ENCODE measurements at places on chromosomes 7 and 10.

GRCh38 chr10:123669886-123670285 lies 3.7 kb downstream of the GPR26 start:
- DNase-seq, result no peak

DNA sequence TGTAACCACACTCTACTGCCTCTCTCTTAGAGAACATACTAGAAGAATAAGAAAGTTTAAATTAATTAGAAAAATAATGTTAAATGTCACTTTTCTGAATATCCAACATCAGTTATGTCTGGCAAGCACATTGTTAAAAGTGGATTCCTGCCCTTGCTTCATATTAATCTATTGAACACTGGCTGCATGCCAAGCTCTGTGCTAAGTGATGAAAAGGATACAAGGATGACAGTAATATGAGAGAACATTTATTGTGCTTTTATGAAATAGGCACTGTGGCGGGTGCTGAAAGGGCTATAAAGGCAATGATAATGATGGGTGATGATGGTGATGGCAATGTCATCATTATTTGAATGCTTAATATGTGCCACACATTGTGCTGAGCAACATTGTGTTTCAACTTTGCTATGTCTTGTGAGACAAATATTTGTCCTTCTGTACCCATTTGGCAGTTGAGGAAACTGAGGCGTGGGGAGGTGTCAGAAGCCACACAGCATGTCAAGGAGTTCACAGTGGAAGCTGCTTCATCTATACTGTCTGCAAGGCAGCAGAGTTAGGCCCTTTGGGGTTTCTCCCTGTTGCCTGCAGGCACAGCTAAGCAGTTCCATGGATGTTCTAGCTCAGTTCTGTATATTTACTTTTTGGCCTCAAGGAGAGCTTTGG lies 64.2 kb upstream of the RAPGEF5 start:
- no peak for DNase-seq

- no peak for DNase-seq
Measured at GRCh38 chr10:28331066-28331465, 28.2 kb upstream of the MPP7 start.

DNA sequence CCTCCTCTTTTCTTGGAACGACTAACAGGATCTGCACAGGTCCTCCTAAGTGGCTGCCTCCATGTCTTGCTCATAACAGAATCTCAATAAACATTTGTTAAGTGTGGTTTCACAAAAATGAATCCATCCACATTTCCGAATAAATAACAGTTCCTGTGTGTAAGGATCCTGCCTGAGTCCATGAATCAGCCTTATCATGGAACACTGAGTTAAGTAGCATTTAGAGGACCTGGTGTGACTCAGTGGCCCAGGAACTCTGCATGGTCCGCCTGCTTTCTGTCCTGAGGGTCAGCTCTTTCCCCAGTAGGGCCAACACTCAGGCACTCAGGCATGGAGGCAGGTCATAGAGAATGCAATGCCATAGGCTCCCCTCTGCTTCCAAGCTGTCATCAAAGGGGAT lies 15.8 kb upstream of the C10orf90 start:
- no peak for DNase-seq

DNA sequence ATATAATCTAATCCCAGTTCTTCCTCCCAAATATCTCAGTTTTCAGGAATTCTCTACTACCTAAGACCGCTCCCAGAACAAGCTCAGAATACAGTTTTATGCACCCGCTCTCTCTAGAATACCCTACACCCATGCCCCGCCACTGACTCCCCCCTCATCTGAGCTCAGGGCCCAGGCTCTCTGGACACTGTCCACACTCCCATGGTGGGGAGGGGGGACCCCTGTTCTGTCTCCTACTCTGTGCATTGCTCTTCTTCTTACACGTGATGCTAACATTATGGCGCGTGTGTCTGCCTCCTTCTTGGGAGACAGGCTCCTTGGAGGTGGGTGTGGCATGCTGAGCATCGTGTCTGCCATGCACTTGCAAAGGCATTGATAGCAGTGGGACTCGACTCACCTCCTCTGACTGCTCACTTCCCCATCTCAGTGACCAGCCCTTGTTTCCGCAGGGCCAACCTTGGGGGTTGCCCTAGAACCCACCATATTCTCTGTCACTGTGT lies 127.9 kb downstream of the TCERG1L start:
- no peak for DNase-seq

DNA sequence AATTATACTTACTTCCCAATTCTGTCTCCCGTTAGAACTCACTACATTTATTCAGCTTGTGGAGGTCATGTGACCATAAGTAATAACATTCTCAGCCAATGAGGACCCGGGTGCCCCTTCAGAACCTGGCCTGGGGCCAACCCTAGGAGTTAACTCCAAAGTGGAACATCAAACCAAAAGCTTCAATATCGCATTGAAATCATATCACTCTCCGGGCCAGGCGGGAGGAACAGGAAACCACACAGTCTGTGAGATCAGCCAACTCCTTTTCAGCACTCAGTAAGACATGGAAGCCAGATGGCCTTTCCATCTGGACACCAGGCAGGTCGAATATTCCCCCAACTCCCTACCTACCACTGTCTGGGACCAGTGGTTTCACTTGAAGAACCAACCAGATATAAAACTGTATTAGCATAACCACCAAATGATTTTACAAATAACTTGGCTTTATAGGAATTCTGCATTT lies 5.5 kb downstream of the CREB3L2 start:
- no peak for DNase-seq

DNA sequence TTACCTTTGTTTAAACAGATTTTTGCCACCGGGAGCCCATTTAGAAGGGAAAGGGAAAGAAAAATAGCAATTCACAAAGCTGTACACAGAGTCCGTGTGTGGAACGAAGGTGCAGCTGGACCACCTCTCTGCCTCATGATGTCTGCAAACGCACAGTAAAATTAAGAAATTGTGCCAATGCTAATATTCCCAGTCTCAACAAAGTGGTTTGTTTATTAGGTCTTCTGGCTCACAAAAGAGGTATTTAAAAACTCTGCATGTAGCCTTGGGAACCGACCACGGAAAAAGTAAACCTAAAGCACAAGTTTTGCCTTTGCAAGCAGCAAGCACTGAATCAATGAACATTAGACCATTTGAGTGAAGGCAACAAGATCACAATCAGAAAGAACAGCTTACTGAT lies 57.7 kb downstream of the CREB3L2 start:
- no peak for DNase-seq

- DNase-seq, result no peak
Measured at GRCh38 chr10:78664929-78665553, 403.7 kb upstream of the ZMIZ1 start.

DNA sequence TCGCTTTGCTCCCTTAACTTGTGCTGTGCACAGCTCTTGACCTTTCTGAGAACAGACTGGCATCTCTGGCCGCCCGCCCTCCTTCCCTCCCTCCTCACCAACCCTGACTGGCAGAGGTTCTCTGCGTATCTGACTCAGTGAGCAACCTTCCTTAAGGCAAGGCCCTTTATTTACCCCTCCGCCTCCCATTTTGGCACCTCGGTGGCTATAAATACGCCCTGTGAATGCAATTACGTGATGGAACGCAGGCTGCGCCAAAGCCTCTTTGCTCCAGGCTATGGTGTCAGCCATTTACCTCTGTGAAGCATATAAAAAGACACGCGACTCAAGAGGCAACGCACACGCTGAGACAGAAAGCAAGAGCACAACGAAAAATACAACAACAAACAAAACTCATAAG lies 764.3 kb downstream of the SUGCT start:
- no peak for DNase-seq

DNA sequence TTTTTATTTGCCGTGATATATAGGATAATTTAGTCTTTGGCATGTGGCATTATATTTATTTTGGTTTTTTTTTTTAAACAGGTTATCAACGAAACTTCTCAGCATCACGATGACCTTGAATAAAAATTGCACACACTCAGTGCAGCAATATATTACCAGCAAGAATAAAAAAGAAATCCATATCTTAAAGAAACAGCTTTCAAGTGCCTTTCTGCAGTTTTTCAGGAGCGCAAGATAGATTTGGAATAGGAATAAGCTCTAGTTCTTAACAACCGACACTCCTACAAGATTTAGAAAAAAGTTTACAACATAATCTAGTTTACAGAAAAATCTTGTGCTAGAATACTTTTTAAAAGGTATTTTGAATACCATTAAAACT lies 9.1 kb downstream of the VIM start:
- DNase-seq, result no peak

GRCh38 chr7:127881564-127881963 lies 149.7 kb downstream of the LRRC4 start:
- no peak for DNase-seq

GRCh38 chr10:35237766-35238512 lies 98.4 kb upstream of the CCNY start:
- DNase-seq, result no peak

DNA sequence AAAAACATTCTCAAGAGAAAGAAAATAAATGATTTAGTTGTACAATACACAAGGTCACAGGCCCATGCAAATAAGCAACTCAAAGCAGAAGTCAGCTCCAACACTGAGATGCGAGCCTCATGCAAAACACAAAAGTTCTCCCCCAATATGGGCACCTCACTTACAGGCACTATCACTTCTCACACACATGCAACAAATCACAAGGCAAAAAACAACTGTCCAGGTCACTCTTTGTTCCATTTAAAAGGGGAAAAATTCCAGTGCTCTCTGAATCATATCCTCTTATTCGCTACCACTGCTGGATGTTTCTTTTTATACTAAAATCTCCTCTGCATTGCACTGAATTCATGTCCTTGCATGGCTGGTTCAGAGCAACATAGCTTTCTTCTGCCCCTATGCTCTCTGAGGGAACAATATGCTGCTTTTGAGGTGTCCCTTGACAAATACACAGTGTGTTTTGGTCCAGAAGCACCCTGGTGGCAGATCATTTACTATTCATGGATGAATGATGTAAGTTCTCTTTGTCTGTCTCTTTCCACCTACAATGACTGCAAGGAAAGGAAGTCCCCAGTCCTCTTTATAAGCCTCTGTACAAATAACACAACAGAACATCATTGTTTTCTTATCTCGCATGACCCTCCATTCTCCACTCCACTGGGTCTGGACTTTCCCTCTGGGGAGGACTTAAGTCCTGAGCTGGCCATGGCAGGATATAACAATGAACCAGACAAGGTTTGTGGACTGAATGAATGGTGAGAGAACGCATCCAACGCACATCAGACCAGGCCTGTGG lies 85.4 kb upstream of the GSDME start:
- no peak for DNase-seq

DNA sequence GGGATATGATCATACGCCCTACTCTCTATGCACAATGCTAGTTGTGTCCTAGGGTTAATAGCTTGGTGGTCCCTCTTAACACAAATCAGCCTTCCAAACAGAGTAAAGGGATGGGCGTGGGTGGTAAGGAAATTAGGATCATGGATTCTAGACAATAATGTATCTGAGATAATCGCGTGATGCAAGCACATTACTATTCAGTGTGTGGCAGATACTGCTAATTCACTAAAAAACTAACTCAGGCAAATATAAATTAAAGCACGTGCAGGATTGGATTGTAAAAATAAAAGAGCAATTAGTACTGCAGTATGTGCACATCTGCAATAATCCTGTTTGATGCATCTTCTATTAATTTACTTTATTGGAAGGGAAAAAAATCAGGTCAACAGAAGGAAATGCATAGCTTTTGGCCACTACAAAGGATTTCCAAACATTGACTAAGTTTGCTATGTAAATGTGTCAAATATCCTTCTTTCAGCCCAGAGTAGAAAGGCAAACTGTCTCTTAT lies 22.0 kb downstream of the TWIST1 start:
- no peak for DNase-seq

DNA sequence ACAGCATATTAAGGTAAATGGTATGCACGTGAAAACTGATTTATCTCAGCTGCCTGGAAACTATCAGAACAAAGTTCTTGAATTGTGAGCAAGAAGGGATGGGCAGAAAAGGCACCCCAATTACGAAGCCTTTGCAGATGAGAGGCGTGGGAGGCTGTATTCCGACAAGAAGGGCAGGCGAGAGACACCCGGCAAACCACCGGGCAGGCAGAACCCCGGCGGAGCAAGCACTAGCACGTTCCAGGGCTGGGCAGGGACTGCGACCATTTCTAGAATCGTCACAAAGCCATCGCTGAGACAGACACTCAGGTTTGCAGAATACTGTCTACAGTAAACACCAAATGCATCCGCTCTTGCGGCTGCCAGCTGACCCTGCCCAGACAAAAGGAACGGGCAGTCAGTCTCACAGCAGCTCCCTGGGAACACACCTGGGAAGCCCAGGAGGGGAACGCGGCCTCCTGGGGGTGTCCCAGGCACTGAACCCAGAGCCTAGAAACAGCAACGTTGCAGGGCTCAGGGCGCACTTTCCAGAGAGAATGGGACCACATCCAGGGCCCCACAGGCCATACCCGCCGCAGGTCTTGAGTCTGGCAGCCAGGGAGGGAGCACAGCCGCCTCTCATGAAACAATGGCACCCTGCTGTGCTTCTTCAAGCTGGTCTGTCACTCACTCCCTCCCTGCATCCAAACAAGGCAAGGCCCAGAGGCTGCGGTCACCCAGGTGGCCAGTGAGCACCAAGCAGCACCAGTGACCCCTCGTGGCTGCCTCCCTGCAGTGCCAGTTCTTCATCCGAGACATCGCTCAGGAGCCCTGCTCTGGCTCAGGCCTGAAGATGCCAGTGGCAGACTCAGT lies 261.9 kb downstream of the PTPRN2 start:
- peak; percentile 49 for DNase-seq

- no peak for DNase-seq
Measured at GRCh38 chr10:113995201-113995600, 48.5 kb upstream of the ADRB1 start.

- DNase-seq, result peak; percentile 57
Measured at GRCh38 chr7:31744294-31744874, 57.4 kb downstream of the PPP1R17 start.

DNA sequence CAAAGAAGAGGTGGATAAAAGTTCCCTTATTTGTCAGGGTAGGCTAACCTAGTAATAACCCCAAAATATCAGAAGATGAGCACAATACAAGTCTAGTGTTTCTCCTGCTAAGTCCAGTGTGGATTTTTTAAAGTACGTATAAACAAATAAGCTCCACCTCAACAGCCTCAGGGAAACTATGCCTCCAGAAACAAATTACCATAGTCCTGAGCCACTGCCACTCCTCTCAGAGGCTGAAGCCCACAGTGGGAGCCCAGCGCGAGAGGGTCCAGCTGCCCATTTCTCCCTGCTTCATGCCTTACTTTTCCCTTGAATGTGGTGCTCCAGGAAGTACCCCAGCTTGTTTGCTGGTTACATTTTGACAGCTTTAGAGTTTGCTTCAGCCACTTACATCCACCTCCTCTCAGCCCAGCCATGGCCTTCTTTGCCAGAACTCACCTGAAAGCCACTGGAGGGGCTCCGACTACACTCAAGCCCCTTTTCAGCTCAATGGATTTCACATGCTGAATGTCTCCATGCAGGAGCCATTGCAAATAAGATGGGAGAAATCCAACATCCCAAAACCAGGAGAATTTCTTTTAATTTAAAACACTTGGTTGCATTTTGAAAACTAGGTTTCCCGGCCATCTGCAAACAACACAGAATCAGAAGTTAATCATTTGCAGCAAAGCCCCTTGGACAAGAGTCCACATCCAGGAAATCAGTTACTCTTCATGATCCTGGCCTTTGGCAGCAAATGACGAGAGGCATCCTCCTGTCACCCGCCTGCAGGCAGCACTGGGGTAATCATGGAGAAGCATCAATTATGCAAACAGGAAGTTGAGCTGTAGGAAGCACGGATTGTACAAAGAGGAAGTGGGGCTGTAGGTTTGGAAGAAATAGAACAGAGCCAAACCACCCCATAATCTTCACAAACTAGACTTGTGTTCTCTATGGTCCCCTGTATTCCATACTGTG lies 138.1 kb downstream of the HERPUD2 start:
- DNase-seq, result no peak

GRCh38 chr10:112409299-112409698 lies 35.4 kb downstream of the ACSL5 start:
- no peak for DNase-seq

- DNase-seq, result no peak
Measured at GRCh38 chr10:113476191-113476590, 76.7 kb upstream of the HABP2 start.

Data from amygdala (tissue), 56 donors.